ENCODE measurements at places on chromosomes 4 and X.
A peak's percentile ranks its signal among the peaks of the same experiment; 100 is the strongest.

GRCh38 chr4:184287697-184288255 is 70.1 kb upstream of the ENPP6 start:
- DNase-seq, result no peak

- no peak for DNase-seq
Observed at GRCh38 chr4:162164906-162165510, 1.2 kb upstream of the FSTL5 start.

- DNase-seq, result no peak
Observed at GRCh38 chrX:33014949-33015348, 196.4 kb downstream of the DMD start.

- DNase-seq, result no peak
Observed at GRCh38 chrX:102835504-102836146, 101.4 kb upstream of the RAB40AL start.

DNA sequence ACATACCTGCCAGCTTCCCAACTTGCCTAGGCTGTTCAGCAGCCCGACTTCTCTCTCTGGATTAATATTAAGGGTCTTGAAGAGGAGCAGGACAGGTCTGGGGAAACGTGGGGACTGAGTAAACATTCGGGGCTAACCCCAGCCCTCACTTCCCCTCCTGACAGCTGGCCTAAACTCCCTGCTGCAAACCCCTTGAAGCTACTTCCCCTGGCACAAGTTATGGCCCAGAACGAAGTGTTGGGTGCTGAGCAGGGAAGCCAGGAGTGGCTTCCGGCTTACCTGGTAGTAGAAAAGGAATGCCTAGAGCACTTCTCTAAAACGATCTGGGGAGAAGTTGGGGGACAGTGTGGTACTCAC is 200.0 kb downstream of the BCOR start:
- DNase-seq, result no peak

GRCh38 chrX:151711154-151711553 is 4.7 kb upstream of the FATE1 start:
- no peak for DNase-seq

- no peak for DNase-seq
Observed at GRCh38 chr4:118881512-118882146, 7.0 kb upstream of the SYNPO2 start.

DNA sequence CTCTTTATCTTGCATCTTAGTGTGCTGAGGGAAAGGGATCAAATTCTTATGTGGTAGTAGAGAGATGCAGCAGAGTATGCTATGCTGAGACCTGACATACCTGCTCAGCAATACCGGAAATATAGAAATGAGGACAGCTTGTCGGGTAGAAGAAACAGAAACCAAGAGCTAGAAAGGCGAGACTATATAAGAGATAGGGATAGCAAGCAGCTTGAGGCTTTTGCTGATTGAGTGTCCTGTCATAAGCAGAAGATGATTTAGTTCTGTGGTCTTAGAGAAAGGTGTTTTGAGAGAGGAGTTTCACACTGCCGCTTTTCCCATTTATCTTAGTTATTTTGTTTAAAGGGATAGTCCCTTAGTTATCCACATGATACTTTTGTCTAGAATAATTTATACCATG is 31.7 kb downstream of the USP9X start:
- DNase-seq, result no peak

- DNase-seq, result no peak
Observed at GRCh38 chr4:174122705-174123104, 160.8 kb downstream of the FBXO8 start.

- no peak for DNase-seq
Observed at GRCh38 chrX:47683184-47683828, 24.3 kb upstream of the UXT start.

- DNase-seq, result no peak
Observed at GRCh38 chrX:93242897-93243296, 430.5 kb downstream of the NAP1L3 start.

DNA sequence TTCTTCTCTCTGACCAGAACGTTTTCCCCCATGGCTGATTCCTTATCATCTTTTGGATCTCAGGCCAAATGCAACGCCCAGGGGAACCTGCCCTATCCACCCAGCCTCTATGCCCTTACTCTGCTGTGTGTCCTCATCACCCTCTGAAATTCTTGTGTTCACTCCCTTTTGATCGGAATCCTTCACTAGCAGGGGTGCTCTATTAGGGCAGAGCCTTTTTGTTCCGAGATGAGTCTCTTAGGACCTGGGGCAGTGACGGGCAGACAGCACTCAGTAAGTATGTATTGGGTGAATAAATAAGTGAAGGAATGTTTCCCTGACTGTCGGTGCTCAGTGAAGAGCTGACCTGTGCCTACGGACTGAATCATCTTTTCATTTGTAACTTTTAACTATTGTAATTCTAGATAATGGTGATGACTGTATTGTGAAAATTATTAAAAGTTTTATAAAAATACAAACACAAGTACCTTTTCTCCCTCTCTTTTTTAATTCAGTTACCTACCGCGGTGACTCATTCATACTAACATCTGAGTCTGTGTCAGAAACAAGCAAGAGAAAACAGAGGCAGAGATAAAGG is 4.8 kb upstream of the TENM3 start:
- no peak for DNase-seq

DNA sequence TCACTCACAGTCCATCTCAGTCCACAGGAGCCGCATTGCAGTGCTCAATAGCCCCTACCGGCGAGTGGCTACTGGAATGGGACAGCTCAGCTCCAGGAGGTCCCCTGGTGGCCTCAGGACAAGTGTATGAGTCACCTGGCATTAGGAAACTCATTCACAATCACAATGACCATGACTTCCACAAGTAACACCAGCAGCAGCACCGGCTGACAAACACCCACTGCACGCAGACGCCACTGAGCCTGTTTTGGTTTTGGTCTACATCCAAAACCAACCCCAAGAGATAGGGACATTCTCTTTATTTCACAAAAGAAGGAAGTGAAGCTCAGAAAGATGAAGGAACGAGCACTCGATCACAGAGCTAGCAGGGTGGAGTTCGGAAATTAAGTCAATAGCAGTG is 8.1 kb downstream of the JAKMIP1 start:
- no peak for DNase-seq

DNA sequence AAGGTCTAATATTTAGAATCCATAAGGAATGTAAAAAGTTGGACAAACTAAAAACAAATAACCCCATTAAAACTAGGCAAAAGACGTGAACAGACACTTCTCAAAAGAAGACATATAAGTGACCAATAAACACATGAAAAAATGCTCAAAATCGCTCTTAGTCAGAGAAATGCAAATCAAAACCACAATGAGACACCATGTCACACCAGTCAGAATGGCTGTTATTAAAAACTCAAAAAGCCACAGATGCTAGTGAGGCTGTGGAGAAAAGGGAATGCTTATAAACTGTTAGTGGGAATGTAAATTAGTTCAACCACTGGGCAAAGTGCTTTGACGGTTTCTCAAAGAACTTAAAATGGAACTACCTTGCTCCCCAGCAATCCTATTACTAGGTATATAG is 674.3 kb upstream of the MAGEB2 start:
- no peak for DNase-seq

GRCh38 chr4:99414401-99414800 is 20.7 kb downstream of the ADH7 start:
- no peak for DNase-seq

DNA sequence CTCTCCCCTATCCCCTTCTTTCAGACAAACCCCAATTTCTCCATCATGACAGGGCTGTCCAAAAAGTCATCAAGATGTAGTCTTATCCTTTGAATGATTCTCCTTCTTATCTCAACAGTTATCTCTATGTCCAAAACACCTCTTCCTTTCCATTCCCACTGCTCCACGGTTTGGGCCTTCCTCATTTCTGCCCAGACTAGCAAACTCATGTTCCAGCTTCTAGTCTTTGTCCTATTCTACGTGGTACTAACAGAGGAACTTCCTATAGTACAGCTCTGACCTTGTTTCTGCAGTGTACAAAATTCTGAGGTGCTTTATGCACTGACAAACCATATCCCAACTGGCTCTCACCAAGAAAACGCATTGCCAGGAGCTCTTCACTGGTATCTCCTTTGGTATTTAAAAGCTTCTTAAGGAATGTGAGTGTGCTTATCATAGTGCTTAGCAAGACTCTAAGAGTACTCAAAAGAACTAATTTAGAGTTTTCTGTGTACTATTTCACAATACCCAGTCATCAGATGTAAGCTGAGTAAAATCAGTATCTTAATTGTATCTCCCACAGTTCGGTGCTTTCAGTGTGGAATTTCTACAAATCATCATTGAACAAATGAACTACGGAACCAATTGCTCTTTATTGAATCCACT is 65.5 kb downstream of the MAML3 start:
- DNase-seq, result no peak

DNA sequence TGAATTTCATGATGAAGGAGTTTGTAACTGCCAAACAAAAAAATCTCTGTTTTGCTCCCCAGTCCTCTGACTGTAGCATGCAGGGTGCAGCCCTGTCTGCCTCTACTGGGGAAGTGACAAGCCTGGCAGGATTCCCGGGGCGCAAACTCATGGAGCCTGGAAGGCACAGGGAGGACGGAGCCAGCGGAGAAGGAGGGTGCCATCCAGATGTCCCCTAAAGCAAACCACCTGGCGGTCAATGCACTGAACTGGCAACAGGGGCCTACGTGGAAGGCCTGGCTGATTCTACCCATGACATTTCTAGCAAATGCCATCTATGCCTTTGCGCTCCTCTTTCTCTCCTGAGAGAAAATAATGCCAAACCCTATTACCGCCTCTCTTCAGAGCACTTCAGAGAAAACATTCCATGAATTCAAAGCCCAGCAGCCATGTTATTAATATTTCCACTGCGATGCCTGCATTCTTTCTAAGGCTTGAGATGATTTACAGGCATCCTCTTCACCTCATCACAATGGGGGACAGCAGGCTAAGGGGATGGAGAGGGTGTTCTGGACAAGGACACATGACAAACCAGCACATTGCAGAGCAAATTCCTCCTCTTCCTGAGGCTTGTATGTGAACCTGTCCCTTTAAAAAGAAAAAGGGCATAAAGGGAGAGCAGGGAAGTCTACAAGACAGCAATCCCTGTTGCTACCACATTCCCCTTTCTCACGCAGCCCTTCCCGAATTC is 329.3 kb upstream of the NOCT start:
- no peak for DNase-seq

DNA sequence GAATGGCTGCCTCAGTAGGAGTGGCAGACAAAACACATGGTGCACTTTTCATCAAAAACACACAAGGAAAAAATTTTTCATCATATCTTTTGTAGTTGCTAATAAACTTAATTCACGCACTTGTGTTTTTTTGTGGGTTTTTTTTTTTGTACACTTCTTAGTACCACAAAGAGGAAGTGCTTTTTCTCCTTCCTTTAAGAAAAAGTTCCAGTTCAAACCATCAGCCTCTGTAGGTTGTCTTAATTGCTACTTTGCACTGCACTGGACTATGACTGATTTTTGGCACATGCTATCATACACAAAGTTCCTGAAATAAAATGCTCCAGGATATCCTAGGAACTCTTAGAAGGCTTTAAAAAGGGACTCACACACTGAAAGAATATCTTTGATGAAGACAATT is at the start of gene PHEX:
Gene PHEX (plus strand): TSS at position 242 of the 400 bp plus-strand sequence. CDS start 681 bp downstream, outside the sequence.
- no peak for DNase-seq

DNA sequence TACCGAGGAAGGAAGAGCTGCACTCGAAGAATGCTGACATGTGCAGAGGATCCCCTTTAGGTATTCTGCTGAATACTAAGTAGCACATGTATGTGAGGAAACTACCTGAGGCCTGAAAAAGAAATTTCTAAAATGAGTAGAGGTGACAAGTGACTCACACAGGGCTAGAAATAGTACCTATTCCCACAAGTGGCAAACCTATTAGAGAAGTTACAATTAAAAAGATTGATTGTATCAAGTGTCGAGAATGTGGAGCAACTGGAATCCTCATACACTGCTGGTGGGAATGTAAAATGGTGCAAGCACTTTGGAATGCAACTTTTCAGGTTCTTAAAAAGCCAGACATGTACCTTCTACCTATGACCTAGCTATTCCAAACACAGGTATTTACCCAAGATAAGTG is 47.4 kb downstream of the CCSER1 start:
- no peak for DNase-seq

DNA sequence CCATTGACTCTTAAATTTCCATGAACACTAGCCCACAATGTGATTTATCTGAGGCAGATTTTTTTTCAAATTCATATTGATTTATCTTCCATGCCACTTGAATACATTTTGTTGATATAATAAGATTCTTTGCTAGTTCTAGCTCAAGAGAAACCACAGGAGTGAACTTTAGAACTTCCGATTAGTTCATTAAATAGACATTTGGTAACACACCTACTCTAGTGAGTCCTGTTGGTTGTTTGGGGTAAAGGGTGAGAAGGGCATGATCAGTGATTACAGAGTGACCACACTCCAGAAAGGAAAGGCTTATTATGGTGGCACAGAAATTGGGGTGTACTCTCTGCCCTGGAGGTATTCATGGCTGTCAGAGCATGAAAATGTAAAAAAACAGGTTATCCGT is 120.4 kb downstream of the CDKL5 start:
- DNase-seq, result no peak

- DNase-seq, result no peak
Observed at GRCh38 chr4:3464911-3465697, 2.0 kb downstream of the DOK7 start.

DNA sequence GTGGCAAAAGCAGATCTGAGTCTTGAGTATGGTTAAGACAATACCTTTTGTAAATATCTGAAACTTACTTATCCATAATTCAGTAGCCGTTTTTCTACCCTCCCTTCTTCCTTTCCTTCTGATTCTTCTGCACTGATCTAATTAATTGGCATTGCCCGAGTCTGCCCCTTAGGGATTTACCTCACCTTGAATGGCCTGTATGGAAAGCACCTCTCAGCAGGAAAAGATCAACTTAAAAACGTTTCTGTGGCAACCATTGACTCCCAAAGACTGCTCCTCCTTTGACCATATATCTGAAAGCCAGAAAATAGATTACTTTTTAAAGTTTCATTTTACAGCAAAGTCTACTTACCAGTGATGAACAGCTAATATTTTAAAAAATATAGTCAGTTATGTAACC is 496.5 kb upstream of the LCORL start:
- no peak for DNase-seq

GRCh38 chr4:162959046-162959445 is 207.6 kb downstream of the NAF1 start:
- no peak for DNase-seq

DNA sequence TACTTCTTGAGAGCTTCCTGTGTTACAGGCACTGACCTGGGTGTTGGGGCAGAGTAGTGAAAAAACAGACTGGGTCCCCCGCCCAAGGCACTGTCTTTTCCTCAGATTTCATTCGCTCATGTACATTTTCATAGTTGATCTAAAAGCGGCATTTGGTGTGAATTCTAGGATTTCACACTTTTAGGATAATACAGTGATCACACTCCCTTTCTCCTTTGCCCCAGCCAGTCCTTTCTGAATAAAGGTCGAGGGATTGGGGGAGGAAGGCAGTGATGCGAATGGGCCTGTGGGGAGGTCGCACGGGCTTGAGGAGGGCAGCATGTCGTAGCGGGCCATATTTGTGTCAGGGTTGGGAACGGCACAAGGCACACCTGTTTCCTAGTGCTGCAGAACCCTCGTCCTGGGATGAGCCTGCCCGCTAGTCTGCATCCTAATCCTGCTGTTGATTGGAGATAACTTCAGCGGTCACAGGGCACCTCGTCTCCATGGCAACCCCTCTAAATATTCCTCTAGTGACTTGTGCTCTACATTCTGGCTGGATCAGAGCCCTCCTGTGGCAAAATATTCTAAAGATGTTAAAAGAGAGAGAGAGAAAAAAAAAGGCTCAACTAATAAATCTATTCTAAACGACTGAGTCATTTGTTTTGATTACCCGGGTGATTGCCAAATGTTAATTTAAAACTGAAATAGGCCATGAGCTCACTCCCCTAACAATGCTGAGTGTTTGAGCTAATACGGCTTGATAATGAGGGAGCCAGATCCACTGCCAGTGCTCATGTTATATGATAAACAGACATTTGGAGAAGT is 21.8 kb downstream of the FHL1 start:
- peak; percentile 70 for DNase-seq

- DNase-seq, result no peak
Observed at GRCh38 chr4:31016322-31017061, 296.3 kb downstream of the PCDH7 start.

All from NCI-H2081 treated with DMSO at 0.1 percent for 48 hours (cell line).